ENCODE measurements at places on chromosomes 2 and 18.

DNA sequence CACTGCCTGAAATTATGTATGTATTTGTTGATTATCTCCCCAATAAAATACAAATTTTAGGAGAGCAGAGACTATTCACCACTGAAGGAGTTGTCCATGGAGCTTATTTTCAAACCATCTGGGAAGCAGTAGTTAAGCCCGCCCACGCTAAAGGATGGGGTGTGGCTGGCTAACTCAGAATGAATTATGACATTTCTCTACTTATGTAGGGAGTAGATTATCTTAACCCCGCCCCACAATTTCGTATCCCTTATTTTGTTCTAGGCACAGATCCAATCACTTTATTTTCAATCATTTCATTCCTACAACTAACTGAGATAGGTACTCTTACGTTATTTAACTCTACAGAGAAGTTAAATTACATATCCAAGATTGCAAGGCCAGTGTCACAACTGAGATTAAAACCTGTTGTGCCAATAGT, 1.4 kb upstream of the LAPTM4A start:
- DNase-seq = no peak

DNA sequence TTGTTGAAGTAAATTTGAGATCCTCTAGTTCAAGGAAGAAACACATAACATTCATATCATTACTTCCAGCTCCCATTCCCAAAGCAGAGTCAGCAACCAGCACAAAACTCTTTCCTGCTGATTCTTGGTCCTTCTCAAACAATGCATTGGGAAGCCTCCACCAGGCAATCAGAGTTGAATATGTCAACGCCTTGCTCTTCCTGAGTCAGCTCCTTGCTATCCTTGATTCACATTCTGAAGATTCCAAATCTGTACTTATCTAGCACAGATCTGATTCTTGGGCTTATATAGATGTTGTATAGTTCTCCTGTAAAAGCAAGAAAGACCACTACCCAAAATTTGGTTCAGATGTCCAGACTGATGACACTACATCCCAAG, 29.6 kb downstream of the CFAP210 start:
- DNase-seq = no peak

GRCh38 chr2:155273323-155273722, 574.8 kb downstream of the KCNJ3 start:
- no peak for DNase-seq

DNA sequence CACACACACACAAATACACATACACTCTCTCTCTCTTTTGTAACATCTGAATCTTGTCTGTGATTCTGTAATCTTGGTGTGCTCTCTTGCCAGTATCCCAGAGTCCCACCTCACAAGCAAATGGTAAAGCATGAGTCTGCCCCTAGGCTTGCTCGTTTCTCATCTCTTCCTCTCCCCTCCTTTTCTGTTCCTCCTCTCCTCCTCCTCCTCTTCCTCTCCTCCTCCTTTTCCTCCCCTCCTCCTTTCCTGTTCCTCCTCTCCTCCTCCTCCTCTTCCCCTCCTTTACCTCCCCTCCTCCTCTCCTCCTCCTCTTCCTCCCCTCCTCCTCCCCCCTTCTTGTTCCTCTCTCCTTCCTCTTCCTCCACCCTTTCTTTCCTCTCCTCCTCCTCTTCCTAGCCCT, 59.0 kb downstream of the TNFRSF11A start:
- DNase-seq = no peak

DNA sequence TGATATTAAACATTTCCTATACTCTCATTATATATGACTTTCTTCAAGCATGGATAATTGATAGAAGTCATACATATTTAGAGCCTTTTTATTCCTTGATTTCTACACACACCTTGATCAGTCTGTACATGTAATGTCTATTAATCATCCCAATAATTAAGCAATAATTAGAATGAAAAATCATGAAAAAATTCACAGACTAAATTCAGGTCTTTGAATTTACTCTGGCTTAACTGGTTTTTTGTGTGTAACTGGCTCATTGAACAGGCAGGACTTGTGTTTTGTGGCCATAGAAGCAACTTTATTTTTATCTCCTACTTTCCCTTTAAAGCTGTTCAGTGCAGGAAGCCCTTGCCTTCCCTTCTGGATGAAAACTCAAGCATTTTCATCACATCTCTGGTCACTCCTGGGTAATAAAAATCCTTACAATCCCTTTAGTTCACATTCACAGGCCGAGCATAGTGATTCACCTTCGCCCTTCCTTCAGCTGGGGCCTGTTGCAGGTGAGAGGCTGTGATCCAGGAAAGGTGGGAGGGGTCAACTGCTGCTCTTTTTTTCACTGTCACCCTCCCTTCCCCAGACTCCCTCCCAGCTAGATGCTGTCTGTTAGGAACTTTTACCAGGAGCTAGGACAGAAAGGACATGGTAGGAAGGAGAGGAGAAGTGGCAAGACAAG, 58.0 kb upstream of the ITSN2 start:
- no peak for DNase-seq

- no peak for DNase-seq
Measured at GRCh38 chr2:175062787-175063585, 57.8 kb upstream of the CHN1 start.

GRCh38 chr18:71625556-71626090, 918.5 kb downstream of the CBLN2 start:
- DNase-seq = no peak

- DNase-seq = no peak
Measured at GRCh38 chr18:21930177-21930576, 189.6 kb downstream of the MIB1 start.

GRCh38 chr18:10285283-10285640, 169.2 kb upstream of the APCDD1 start:
- no peak for DNase-seq

- no peak for DNase-seq
Measured at GRCh38 chr2:200705305-200706041, 106.2 kb upstream of the BZW1 start.

DNA sequence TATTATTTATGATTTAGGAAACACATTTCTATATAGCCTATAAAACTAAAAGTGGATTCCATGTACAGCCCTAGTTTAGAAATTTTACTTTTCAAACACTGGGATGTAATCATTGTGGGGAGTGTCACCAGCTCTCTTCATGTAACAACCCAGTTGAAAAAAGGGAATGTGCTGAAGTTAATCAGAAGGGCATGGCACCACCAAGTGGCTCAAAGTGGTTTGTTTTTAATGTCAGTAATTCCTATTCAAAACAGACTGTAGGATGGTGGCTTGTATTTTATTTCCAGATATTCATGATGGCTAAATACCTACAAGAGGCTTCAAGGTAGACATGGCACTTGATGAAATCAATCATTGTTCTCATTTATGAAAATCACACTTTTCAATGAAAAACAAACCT, 58.1 kb upstream of the TMEM182 start:
- no peak for DNase-seq

DNA sequence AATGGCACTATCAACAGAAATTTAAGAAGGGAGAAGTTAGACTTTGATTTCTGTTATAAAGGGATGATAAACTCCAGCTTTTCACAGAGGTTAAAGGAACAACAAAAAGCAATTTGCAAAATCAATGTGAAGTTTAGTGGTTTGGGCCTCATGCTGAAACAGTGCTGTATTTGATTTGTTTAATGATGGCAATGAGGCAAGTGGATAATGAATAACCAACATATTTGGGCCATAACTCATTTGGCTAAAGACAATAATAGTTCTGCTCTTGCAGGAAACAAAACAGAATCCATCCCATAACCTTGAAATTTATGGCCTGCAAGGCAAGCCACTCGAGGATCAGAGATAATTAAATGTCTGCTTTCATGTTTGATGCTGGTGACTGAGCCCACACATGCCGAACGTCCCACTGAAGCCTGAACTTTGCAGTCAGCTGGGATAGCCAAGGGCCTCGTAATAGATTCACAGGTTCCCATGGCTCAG, 56.5 kb downstream of the TPGS2 start:
- DNase-seq = no peak

DNA sequence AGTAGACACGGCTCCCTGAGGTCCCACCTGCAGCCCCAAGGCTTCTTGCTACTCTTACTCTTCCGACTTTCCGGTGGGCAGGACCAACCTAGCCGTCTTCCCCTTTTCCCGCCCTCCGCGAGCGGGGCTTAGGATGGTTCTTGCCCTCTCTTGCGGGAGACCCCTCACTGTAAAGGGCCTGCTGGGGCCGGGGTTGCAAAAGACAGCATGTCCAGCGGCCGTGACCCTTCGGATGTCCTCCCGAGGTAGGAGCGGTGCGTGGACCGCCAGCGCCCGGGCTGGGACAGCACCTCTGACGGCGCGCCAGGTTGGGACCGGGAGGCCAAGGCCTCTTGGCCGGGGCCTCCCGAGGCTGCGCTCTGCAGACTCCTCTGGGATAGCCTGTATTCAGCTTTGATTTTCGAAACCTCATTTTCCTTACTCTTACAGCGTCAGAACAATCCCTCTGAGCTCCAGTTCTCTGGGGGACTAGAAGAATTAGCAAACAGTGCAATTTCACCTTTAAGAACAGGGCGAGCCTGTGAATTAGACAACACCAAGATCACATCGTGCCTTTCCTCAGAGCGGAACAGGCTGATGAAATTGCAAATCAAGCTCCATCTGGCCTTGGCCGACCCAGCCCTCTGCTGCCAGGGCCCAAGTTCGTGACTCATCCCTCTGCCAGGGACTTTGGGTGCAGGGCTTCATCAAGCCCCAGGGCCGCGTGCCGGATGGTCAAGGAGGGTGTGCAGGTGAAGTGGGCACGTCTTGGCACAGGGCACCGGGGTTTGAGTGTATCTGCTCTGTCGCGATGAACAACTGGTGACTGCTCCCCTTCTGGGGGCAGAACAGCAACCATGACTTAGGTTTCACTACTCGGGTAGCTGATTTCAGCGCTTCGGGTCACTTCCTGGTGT, 777 bp downstream of the MOCOS start:
- no peak for DNase-seq

DNA sequence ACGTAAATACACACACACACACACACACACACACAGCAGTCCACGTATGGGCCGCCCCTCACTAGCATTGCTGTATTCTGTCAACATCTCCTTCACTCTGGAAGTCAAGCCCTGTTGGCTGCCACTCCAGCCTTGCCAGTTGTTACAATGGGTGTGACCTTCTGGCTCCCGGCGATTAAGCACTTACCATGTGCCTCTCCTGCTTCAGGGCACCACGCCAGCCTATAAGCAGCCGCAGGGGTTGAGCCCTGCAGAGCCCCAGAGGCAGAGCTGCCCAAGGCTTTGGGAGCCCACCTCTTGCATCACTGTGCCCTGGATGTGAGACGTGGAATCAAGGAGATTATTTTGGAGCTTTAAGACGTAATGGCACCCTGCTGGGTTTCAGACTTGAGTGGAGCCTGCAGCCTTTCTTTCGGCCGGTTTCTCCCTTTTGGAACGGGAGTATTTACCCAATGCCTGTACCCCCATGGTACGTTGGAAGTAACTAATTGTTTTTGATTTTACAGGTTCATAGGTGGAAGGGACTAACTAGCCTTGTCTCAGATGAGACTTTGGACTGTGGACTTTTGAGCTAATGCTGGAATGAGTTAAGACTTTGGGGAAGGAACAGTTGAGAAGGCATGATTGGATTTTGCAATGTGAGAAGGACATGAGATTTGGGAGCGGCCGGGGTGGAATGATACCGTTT, 54.5 kb upstream of the ROCK2 start:
- no peak for DNase-seq

GRCh38 chr2:16620590-16620989, 45.0 kb downstream of the CYRIA start:
- no peak for DNase-seq

GRCh38 chr2:144453486-144454158, 66.3 kb downstream of the ZEB2 start:
- no peak for DNase-seq

- DNase-seq = no peak
Measured at GRCh38 chr2:133837441-133838094, 269.3 kb upstream of the NCKAP5 start.

Data from activated CD8-positive, alpha-beta memory T cell treated with anti-CD3 and anti-CD28 coated beads for 1 hour (primary cell).